Immature natural killer cell (primary cell): ENCODE measurements at places on chromosomes 6 and 20.

DNA sequence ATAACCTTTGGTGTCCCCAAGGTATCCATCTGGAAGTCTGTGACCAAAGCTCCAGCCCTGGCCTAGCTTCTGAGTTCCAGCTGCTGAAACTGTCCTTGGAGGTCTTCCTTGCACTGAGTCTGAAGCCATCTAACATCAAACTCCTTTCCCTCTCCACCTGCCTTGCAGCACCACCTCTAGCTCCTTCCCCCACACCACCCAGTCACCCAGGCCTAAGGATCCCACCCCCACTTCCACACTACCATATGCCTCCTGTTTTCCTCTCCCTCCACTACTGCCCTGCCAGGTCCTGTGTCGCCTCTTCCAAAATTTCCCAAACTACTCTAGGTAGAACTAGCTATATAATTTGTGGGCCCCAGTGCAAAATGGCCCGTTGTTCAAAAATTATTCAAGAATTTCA is 10.8 kb upstream of the MATN4 start:
- peaks cover 14% of the 10 kb centered on the region for H3K4me1 ChIP-seq
- no peak overlapping the region for H3K4me3 ChIP-seq
- DNase-seq = no peak
- no peak overlapping the region for H3K27ac ChIP-seq
- H3K36me3 ChIP-seq = no peaks in the 10 kb centered on the region
- H3K27me3 ChIP-seq = no peaks in the 10 kb centered on the region

GRCh38 chr20:24469894-24470745 is 691 bp downstream of the SYNDIG1 start:
- no peak overlapping the region for H3K27ac ChIP-seq
- peaks cover 9% of the 10 kb centered on the region for H3K27me3 ChIP-seq
- DNase-seq = no peak
- no peaks in the 10 kb centered on the region for H3K4me1 ChIP-seq
- no peaks in the 10 kb centered on the region for H3K36me3 ChIP-seq

DNA sequence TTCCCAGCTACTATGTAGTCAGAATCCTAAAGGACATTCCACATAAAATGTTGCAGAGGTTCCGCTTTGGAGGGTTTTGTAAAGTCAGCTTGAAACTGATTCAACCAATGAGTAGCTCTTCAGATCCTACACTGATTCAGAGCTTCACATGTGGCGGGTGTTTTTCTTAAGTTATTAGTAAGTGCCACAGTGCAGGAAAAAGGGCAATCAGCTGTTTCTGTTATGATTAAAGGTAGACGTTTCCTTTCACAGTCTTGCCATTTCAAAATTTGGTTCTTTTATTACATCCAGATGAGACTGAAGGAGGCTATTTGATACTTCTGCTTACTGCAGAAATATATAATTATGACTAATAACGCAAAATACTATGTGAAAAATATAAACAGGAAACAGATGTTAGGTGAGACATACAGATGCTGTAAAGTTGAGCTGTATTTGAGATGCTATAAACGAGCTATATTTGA is 443.9 kb downstream of the CDKAL1 start:
- no peak for DNase-seq
- H3K36me3 ChIP-seq = no peaks in the 10 kb centered on the region
- no peak overlapping the region for H3K4me3 ChIP-seq
- no peaks in the 10 kb centered on the region for H3K4me1 ChIP-seq
- H3K27me3 ChIP-seq = no peaks in the 10 kb centered on the region

- H3K27me3 ChIP-seq = no peaks in the 10 kb centered on the region
- no peak for DNase-seq
- no peaks in the 10 kb centered on the region for H3K36me3 ChIP-seq
- H3K27ac ChIP-seq = no peak overlapping the region
- H3K4me1 ChIP-seq = peaks cover 35% of the 10 kb centered on the region
These were observed 14.6 kb downstream of the TXLNB start for GRCh38 chr6:139277161-139277560.

- H3K4me3 ChIP-seq = no peak overlapping the region
- peaks cover 13% of the 10 kb centered on the region for H3K36me3 ChIP-seq
- peaks cover 51% of the 10 kb centered on the region for H3K4me1 ChIP-seq
- DNase-seq = peak; percentile 27
These were observed 199.6 kb downstream of the GMPR start for GRCh38 chr6:16437984-16438383.

DNA sequence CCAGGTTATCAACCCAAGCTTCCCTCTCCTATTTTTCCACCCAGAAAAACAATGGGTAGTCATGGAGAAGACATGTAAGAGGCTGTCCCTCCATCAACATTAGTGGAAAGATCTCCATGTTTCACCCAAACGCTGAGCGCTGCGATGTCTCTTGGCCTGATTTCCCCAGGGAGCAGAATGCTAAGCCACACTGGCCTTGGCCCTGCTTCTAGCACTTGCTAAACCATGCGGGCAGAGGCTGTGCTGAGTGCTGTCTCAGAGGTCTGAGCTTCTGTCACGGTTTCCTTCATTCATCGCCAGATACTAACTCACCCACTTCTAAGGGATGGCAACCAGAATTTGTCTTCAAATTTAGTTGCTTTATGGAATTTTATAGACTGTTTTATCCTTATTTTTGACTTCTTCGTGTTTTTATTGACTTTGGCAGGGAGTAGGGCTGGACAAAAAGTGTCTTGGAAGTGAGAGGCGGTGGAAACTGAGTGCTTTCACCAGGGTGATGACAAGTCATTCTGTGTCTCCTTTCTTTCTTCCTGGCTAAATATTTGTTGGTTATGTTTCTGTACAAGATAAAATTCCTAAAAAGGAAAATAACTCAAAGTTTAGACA is 181.4 kb upstream of the UST start:
- no peaks in the 10 kb centered on the region for H3K36me3 ChIP-seq
- H3K4me1 ChIP-seq = peaks cover 24% of the 10 kb centered on the region
- DNase-seq = no peak
- H3K4me3 ChIP-seq = peak overlapping the region; percentile 62

- no peaks in the 10 kb centered on the region for H3K4me1 ChIP-seq
- no peak overlapping the region for H3K27ac ChIP-seq
- no peak overlapping the region for H3K4me3 ChIP-seq
- peaks cover 2% of the 10 kb centered on the region for H3K27me3 ChIP-seq
- DNase-seq = no peak
These were observed 13.6 kb downstream of the ITPA start for GRCh38 chr20:3222635-3223600.

DNA sequence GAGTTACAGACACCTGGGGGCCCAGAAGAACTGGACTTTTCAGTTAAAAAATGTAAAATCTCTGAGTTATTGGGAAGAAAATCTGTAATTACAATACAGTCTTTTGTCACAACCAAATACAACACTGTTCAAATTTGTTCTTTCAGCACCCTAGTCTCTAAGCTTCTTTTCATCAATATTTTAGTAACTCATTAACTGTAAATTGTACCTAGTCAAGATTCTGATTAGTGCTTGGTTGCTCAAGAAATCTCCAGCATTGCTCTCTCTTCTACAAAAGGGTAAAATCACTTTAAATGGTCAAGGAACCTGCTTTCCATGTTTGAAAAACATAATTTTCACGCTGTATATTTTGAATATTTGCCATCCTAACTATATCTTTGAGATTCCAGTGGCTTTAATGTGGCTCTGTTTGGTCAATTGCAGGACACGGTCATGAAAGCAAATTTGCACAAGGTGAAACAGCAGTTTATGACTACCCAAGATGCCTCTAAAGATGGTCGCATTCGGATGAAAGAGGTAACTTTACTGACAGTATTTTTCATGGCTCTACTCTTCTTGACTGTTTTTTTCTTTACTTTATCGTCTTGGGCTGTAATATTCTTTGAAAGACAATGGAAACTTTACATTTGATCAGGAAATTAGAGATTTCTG is 9.2 kb downstream of the SCGN start:
- no peak for DNase-seq
- H3K27me3 ChIP-seq = peaks cover 6% of the 10 kb centered on the region
- no peak overlapping the region for H3K4me3 ChIP-seq
- H3K4me1 ChIP-seq = no peaks in the 10 kb centered on the region
- no peak overlapping the region for H3K27ac ChIP-seq

DNA sequence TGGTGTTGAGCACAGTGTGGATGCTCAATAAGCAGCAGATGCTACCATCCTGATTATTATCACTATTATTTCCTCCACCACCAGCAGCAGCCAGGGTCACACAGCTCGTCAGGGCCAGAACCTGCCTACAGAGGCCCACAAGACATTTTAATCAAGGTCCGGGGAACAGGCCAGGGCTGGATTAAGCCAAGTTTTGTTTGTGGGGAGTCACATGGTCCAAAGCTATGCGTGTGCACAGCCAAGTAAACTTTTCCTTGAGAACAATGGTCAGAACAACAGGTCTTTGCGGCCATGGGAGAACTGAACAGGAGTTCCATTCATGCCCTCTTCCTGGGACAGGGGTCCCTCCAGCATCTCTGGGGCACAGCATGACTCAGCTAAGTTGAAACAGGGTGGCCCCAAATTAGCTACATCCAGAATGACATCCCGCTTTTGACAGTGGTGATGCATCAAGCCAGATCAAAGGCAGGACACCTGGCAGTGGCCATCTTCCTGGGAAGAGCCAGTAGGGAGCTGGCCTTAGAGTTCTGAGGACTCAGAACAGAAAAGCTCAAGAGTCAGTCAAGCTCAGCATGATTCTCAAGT is 11.7 kb downstream of the SNTA1 start:
- no peak overlapping the region for H3K27ac ChIP-seq
- H3K27me3 ChIP-seq = no peaks in the 10 kb centered on the region
- DNase-seq = no peak
- no peaks in the 10 kb centered on the region for H3K36me3 ChIP-seq
- H3K4me1 ChIP-seq = no peaks in the 10 kb centered on the region
- H3K4me3 ChIP-seq = no peak overlapping the region

DNA sequence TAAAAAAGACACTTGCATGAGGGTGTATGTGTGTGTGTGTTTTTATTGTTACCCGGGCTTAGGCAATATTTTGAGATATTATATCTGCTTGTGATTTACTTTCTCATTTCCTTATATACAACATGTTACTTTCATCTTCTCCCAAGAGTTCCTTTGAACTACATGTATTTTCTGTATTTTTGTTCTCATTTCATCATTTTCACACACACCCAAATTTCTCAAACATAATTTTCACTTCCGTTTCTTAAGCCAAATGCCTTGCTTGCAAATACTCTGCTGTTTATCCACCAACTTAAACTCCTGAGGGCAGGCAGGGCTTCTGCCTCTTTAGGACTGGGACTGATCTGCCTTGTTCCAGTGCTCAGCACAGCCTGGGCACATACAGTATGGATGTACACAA is 69.3 kb upstream of the FYN start:
- no peak overlapping the region for H3K4me3 ChIP-seq
- H3K27me3 ChIP-seq = peaks cover 2% of the 10 kb centered on the region
- H3K36me3 ChIP-seq = no peaks in the 10 kb centered on the region
- no peaks in the 10 kb centered on the region for H3K4me1 ChIP-seq
- no peak overlapping the region for H3K27ac ChIP-seq

- H3K27me3 ChIP-seq = peaks cover 18% of the 10 kb centered on the region
- no peak overlapping the region for H3K27ac ChIP-seq
- no peaks in the 10 kb centered on the region for H3K4me1 ChIP-seq
- peak overlapping the region; percentile 51 for H3K4me3 ChIP-seq
- DNase-seq = no peak
These were observed 1.7 kb downstream of the SMOC2 start for GRCh38 chr6:168442646-168443045.

DNA sequence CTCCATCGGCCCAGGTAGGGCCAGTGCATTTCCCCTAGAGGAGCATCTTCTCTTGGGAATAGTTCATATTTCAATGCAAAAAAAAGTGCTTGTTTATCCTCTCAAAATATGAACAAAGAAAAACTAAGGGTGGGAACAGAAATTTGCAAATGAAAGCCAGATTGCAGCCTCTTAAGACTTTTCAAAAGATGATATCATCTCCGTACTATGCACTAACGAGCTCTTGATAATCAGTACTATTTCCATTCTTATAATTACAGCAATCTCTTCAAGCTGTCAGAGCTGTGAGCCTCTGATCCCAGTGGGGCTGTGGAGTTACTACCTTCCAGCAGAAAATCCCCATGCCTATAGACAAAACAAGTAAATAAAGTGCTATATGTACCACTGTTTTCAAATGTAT is 77.1 kb downstream of the SOD2 start:
- DNase-seq = no peak
- H3K27me3 ChIP-seq = peaks cover 8% of the 10 kb centered on the region
- H3K4me3 ChIP-seq = no peak overlapping the region
- no peaks in the 10 kb centered on the region for H3K4me1 ChIP-seq
- peaks cover 7% of the 10 kb centered on the region for H3K36me3 ChIP-seq
- no peak overlapping the region for H3K27ac ChIP-seq

- no peak for DNase-seq
- no peak overlapping the region for H3K27ac ChIP-seq
- no peak overlapping the region for H3K4me3 ChIP-seq
These were observed 4.2 kb downstream of the FOXS1 start for GRCh38 chr20:31840906-31841816.

GRCh38 chr20:51198876-51199523 is 176.1 kb upstream of the KCNG1 start:
- no peak overlapping the region for H3K27ac ChIP-seq
- H3K4me3 ChIP-seq = no peak overlapping the region
- DNase-seq = no peak
- H3K27me3 ChIP-seq = peaks cover 6% of the 10 kb centered on the region
- H3K36me3 ChIP-seq = no peaks in the 10 kb centered on the region

- H3K27me3 ChIP-seq = peaks cover 8% of the 10 kb centered on the region
- H3K36me3 ChIP-seq = no peaks in the 10 kb centered on the region
- H3K4me1 ChIP-seq = no peaks in the 10 kb centered on the region
- no peak overlapping the region for H3K4me3 ChIP-seq
- H3K27ac ChIP-seq = no peak overlapping the region
- DNase-seq = no peak
These were observed 17.5 kb downstream of the CTCFL start for GRCh38 chr20:57507477-57507876.

DNA sequence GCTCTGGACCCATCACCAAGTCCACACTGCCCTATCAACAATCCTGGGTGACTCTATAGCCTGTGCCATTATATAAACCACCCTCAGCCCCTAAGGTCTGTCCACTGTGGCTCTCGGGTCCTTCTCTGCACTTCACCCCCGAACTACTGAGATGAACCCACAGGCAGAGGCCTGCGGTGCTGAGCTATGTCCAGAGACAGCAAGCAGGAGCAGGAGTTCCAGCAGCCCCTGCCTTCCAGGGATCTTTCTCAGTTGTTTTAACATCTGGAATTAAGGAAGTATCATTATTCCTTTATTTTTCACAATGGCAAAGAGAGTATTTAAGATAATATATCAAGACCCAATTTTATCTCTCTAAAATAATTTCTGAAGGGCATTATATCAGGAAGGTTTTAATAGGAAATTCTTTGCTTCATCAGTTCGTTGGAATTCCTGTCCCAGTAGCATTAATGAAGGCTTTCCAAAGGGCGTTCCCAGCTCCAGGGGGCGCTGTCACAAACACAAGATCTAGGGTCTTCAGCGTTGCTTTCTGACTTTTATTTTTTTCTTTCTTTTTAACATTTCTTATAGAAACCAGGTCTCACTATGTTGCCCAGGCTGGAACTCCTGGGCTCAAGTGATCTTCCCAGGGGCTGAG is 27.3 kb downstream of the RRBP1 start:
- DNase-seq = no peak
- H3K4me1 ChIP-seq = peaks cover 21% of the 10 kb centered on the region
- H3K4me3 ChIP-seq = no peak overlapping the region
